NB4 (cell line): ENCODE measurements at places on chromosomes 7 and 10.
A peak's percentile ranks its signal among the peaks of the same experiment; 100 is the strongest.

DNA sequence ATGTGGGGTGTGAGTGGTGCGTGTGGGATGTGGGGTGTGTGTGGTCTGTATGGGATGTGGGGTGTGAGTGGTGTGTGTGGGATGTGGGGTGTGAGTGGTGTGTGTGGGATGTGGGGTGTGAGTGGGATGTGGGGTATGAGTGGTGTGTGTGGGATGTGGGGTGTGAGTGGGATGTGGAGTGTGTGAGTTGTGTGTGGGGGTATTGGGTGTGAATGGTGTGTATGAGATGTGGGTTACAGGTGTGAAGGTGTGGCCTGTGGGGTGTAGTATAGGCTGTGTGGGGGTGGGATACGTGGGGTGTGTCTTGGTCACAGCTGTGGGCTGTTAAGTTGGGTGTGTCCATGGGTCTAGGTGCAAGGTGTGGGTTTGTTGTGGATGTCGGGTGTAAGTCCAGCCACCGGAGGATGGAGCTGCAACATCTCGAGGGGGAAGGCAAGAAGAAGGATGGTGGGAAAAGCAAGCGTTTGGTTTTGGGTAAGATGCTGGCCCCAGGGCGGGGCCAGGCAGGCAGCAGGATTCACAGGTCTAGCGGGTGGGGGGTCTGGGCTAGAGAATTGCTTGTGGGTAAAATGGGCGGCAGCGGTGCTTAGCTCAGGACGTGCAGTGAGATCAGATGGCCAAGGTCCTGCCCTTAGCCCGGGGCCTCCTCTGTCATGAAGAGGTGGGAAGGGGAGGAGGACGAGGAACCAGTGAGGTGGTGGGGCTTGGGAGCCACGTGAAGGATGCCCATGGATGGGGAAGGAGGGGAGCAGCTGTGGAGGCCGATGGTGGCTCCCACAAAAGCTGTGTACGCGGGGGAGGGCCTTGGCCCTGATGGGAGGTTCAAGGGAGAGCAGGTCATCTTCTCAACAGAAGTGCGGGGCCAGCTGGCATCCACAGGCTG lies 60.1 kb downstream of the CFAP46 start:
- no peak for DNase-seq

DNA sequence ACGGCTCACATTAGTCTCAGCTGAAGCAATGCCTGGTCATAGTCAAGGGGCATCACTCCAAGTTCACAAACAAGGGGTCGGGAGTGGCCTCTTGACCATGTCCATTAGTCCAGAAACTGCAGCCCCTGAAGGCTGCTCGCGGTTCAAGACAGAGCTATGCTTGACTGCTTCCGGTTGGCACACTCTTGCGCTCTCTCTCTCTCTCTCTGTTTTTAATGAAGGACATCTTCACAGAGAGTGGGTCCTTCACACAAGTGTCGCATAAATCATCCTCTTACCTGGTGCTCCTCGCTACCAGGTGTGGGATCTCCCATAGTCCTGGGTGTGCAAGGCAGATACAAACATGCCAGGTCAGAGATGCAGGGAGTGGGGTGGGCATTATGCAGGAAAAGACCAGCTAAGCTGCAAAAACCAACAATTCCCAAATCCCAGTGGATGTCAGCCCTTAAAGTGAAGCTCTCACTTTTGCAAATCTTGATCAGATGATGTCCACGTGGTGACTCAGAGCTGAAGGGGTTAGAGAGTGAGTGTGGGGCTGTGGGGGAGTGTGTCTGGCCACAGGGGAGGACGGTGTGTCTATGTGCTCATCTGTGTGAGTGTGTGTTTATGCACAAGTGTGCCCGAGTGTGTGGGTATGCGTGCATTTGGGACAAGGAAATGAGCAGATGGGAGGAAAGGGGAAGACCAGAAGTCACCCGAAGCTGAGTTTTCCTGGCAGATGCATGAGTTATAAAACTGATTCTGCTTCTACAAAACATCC lies 83.7 kb upstream of the PPP2R2D start:
- DNase-seq = no peak

- DNase-seq = no peak
These were observed 77.6 kb upstream of the A1CF start for GRCh38 chr10:50963063-50963462.

DNA sequence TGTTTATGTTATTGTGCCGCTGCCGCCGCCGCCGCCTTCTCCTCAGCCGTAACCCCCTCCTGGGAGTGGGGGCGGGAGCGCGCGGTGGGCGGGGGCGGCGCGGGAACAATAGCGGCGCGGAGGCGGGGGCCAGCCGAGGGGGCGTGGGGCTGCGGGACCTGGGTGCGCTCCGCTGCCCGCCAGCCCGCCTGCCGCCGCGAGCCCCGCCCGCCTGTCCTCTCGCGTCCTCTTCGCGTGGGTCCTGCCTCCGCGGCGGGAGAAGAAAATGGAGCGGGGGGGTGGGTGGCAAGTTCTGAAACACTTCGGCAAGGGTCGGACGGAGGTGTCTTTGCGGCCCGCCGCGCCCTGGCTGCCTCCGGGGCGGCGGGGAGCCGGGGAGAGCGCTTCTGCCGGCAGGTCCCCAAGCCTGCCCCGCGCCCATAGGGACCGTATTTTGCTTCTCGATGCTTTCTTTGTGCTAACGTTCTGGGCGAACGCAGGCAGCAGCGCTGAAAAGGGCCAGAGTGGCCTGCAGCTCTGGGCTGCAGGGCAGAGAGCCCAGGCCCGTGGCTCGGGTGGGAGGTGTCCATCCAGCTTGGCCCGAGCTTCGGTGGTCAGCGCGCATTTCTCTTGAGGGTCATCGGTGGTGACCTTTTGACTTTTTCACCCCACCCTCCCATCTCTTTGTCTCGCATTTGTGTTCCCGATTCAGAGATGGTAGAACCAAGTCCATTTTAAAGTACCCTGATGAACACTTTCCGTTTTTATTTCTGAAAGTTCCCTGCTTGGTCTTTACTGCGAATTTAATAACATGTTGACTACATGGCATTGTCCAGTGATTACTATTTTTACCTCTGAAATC lies 613 bp downstream of the MAPK8 start:
- peak; percentile 74 for DNase-seq

DNA sequence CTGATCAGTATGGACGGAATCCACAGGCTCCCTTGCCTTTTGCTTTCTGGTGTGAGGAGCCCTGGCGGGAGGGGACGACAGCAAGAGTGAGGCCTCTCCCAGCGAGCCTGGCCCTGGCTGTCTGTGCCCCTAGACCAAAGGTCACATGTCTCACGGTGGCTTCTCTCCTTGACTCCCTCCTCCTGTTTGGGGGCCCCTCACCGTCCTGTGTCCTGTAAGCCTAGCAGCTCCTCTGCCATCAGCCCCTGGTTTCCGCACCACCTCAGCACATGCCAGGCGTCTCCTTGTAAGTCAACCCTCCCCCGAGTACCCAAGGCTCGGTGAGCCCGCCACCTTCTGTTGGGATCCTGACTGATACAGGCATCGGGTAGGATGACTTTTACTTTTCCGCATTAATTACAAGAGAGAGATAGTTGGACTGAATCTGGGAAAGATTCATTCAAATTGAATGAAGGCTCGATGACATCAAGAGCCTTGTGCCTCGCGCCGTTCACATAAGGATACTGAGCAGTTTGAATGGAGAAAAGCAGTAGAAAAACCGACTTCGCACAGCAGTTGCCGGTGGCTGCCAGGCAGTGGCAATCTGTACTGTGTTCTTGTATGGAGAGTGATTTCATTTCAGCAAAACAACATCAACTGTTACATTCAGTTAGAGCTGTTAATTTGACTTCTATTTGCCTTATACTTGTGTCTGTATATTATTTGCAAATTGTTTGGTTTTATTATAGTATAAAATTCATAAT lies 119.8 kb downstream of the XRCC2 start:
- DNase-seq = no peak
